ENCODE measurements at places on chromosomes 7 and 10. TPM values are rescaled to one million over a fixed set of nuclear protein-coding genes. Genes with fewer than 3 reads are reported as not detected.

GRCh38 chr7:131943646-131944045, 387.2 kb upstream of the PODXL start:
- DNase-seq = no peak
- H3K4me3 ChIP-seq = no peak overlapping the region
- no peaks in the 10 kb centered on the region for H3K4me1 ChIP-seq
- no peak overlapping the region for H3K27ac ChIP-seq

GRCh38 chr10:70559861-70560260, 42.7 kb downstream of the PRF1 start:
- no peak overlapping the region for H3K4me3 ChIP-seq
- peaks cover 4% of the 10 kb centered on the region for H3K4me1 ChIP-seq
- H3K27ac ChIP-seq = no peak overlapping the region

The TMEM229A gene
- total RNA-seq = not detected

The SUN3 gene
- not detected for total RNA-seq

GRCh38 chr7:129610709-129611245, 743 bp upstream of the NRF1 start:
- H3K27ac ChIP-seq = peak overlapping the region; percentile 91
- H3K36me3 ChIP-seq = peaks cover 5% of the 10 kb centered on the region
- DNase-seq = no peak
- H3K27me3 ChIP-seq = no peaks in the 10 kb centered on the region
- H3K4me1 ChIP-seq = peaks cover 26% of the 10 kb centered on the region
- peak overlapping the region; percentile 96 for H3K4me3 ChIP-seq

The COPS6 gene
- total RNA-seq = 42.4 TPM

The CNPY1 gene
- total RNA-seq = not detected

The CLCN1 gene
- total RNA-seq = under 0.01 TPM

The ATRNL1 gene
- 1.4 TPM for total RNA-seq

The UCMA gene
- not detected for total RNA-seq

The SPDYE16 gene
- total RNA-seq = 0.36 TPM

DNA sequence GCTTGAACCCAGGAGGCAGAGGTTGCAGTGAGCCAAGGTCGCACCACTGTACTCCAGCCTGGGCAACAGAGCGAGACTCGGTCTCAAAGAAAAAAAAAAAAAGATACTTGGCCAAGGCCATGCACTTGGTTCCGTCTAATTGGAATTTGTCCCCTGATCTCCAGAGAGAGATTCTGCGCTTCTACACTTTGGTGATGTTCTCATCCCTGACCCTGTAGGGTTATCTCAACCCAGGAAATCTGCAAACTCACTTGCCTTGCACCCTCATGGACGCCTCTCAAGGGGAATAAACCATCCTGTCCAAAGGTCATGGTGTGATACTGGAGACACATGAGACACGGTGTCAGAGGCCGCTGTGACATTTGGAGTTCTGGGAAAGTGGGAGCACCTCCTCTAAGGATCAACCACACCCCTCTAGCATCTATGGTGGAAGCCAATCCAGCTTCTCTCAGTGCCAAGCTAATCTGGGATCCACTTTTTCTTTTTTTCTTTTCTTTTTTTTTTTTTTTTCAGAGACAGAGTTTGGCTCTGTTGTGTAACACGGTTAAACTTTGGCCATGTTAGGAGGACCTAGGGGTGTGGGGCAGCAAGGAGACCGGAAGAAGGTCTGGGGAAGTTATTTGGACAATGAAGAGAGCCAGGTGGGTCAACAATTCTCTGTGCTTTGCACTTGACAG, 7.8 kb upstream of the POR start:
- no peak overlapping the region for H3K4me3 ChIP-seq
- no peaks in the 10 kb centered on the region for H3K36me3 ChIP-seq
- no peak overlapping the region for H3K27ac ChIP-seq

DNA sequence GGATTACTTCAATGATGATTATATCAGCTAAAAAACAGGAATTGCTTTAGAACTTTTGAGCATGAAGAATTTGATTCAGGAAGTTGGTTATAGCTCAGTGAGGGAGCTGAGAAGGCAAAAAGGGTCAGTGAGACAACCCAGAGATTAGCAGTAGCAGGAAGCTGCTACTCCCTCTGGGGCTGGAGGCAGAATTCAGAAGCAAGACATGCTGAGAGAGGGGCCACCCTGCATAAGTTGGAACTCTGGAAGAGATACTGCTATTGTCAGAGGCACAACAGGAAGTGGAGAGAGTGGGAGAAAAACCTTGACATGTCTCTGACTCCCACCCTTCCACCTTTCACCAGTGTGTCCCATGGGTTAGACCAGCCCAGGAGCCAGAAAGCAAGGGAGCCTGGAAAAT, 488.7 kb downstream of the ADRA2A start:
- H3K4me1 ChIP-seq = no peaks in the 10 kb centered on the region
- no peak overlapping the region for H3K27ac ChIP-seq
- H3K4me3 ChIP-seq = no peak overlapping the region
- H3K36me3 ChIP-seq = no peaks in the 10 kb centered on the region
- no peak for DNase-seq
- no peaks in the 10 kb centered on the region for H3K27me3 ChIP-seq

The PON1 gene
- not detected for total RNA-seq

GRCh38 chr10:43844221-43844620, 195.5 kb upstream of the ZNF32 start:
- H3K27ac ChIP-seq = peak overlapping the region; percentile 81
- DNase-seq = no peak
- peaks cover 43% of the 10 kb centered on the region for H3K4me1 ChIP-seq
- H3K27me3 ChIP-seq = no peaks in the 10 kb centered on the region
- H3K36me3 ChIP-seq = no peaks in the 10 kb centered on the region

- H3K36me3 ChIP-seq = no peaks in the 10 kb centered on the region
- no peaks in the 10 kb centered on the region for H3K4me1 ChIP-seq
- DNase-seq = no peak
- no peak overlapping the region for H3K4me3 ChIP-seq
These were observed 549.0 kb downstream of the TCERG1L start for GRCh38 chr10:130762491-130762890.

The GPER1 gene
- total RNA-seq = 10.3 TPM

- H3K4me1 ChIP-seq = no peaks in the 10 kb centered on the region
- H3K36me3 ChIP-seq = peaks cover 10% of the 10 kb centered on the region
- no peak for DNase-seq
- no peak overlapping the region for H3K27ac ChIP-seq
These were observed 104.1 kb downstream of the GRB10 start for GRCh38 chr7:50678586-50678985.

The FAM241B gene
- not detected for total RNA-seq
